ENCODE measurements at places on chromosomes 2 and 18. TPM values are rescaled to one million over a fixed set of nuclear protein-coding genes. Genes with fewer than 3 reads are reported as not detected.

The POTEJ gene
- total RNA-seq: 0.10 TPM

GRCh38 chr18:23532848-23533247, 29.5 kb downstream of the RMC1 start:
- DNase-seq: peak; percentile 37

GRCh38 chr2:168719446-168719845, 83.0 kb upstream of the NOSTRIN start:
- no peak for DNase-seq

GRCh38 chr18:13450289-13451212, 232.0 kb downstream of the LDLRAD4 start:
- no peak for DNase-seq

The PRKAG3 gene
- total RNA-seq: not detected

DNA sequence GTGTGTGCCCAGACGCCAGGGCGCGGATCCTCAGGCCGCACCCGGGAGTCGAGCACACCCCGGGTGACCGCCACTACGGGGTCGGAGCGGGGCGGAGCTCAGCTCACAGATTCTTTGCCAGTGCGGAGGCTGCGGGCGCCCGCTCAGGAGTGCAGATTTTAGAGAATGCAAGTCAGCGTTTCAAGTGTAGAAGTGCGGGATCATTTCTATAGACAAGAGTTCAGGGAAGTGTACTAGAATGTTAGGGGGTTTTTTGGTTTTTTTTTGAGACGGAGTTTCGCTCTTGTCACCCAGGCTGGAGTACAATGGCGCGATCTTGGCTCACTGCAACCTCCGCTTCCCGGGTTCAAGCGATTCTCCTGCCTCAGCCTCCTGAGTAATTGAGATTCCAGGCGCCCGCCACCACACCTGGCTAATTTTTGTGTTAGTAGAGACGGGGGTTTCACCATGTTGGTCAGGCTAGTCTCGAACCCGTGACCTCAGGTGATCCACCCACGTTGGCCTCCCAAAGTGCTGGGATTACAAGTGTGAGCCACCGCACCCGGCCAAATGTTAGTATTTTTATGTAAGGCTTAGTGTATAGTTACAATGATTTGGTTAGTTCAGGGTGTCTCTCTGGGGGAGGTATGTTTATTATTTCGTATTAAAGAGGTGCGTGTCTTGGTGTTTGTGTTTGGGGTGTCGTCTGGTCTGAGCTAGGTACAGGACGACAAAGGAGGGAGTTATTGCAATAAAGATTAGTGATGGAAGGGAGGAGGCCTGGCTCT, 619 bp upstream of the FAM168B start:
- no peak for DNase-seq

- DNase-seq: no peak
Observed at GRCh38 chr2:205051417-205051816, 506.1 kb downstream of the PARD3B start.

GRCh38 chr2:128755695-128756364, 437.2 kb upstream of the HS6ST1 start:
- no peak for DNase-seq

DNA sequence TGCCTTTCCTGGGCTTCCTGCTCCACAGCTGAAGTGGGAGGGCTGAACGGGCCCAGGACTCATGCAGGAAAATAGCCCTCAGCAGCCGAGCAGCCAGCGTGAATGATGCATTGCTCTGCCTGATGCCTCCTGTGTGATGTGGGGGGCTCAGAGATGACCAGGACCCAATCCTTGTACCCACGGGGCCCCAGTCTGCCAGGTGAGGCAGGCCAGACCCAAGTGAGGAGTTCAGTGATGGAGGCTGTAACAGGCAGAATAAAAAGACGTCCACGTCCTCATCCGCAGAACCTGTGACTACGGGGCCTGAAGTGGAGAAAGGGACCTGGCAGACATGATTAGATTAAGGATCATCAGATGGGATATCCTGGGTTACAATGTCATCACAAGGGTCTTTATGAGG, 194.9 kb upstream of the HDAC4 start:
- DNase-seq: no peak

GRCh38 chr2:74297950-74298349, 45.3 kb downstream of the SLC4A5 start:
- no peak for DNase-seq

GRCh38 chr2:73114273-73114867, 1.6 kb upstream of the RAB11FIP5 start:
- no peak for DNase-seq

GRCh38 chr18:44899832-44900231, 219.1 kb downstream of the SETBP1 start:
- no peak for DNase-seq

- no peak for DNase-seq
Observed at GRCh38 chr2:239061824-239062570, 214.1 kb downstream of the TWIST2 start.

DNA sequence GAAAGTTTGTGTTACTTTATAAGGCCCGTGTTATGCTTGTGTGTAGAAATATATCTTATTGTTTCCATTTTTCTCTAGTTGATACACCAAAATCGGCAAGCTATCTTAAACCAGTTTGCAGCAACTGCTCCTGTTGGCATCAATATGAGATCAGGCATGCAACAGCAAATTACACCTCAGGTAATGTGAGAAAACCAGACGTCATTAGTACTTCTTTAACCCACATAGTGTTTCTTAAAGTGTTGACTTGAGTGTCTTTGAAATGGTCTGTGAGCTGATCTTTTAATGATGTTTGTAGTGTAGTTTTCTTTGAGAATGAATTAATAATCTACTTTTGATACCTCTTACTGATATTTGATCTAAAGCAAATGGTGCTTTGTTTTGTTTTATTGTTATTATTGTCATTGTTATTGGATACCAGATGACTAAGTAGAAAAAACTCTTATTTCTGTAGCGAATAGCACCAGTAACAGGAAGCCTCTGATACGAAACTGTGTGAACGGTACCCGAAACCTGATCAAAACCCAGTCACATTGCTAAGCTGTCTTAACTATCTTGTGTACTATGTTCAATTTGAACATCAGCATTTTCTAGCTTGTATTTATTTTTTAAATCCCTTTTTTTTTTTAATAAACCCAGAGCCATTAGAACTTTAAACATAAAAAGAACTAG, 53.7 kb downstream of the PTRHD1 start:
- no peak for DNase-seq

The ADAM17 gene
- total RNA-seq: 44.0 TPM

DNA sequence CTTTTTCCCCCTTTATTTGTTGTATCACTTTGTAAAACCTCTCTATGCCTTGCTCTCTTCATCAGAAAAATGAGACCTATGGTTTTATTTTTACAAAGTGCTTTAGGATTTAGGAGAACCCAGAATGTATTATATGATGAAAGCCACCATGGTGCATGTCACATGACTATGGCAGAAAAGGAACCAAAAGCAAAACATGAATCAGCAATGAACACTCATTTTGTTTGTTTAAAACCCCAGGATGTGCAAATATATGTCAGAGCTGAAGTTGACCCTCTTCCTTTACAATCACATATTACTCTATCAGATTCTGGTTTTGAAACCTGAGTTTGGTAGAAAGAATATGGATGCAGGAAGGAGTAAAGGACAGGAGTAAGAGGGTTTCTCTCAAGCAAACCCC, 70.0 kb downstream of the FIGN start:
- no peak for DNase-seq

- no peak for DNase-seq
Observed at GRCh38 chr2:49192036-49192435, 37.7 kb upstream of the FSHR start.

- no peak for DNase-seq
Observed at GRCh38 chr2:23703037-23703582, 223.8 kb downstream of the ATAD2B start.

The ASPRV1 gene
- total RNA-seq: 3.1 TPM

GRCh38 chr2:113173542-113174375, at the start of gene PSD4:
TSS of gene PSD4 (plus strand) at chr2:113173971. CDS start at chr2:113182457, 8,486 bp downstream.
- DNase-seq: no peak

The SETBP1 gene
- total RNA-seq: 30.9 TPM

- no peak for DNase-seq
Observed at GRCh38 chr2:98378901-98379300, 32.6 kb downstream of the CNGA3 start.

- DNase-seq: no peak
Observed at GRCh38 chr2:98148595-98149332, 61.8 kb downstream of the VWA3B start.

DNA sequence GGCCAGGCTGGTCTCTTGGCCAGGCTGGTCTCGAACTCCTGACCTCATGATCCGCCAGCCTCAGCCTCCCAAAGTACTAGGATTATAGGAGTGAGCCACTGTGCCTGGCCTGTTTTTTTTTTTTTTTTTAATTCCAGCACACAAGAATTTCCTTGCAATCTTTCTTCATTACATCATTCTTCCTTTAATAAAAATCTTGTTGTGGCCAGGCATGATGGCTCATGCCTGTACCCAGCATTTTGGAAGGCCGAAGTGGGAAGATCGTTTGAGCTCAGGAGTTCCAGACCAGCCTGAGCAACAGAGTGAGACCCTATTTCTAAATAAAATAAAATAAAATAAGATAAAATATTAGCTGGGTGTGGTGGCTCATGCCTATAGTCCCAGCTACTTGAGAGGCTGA, 21.4 kb upstream of the PLEKHM3 start:
- no peak for DNase-seq

- no peak for DNase-seq
Observed at GRCh38 chr18:5513947-5514346, 29.9 kb downstream of the EPB41L3 start.

The NPHP1 gene
- 16.8 TPM for total RNA-seq

- peak; percentile 37 for DNase-seq
Observed at GRCh38 chr2:191184457-191184856, 33.7 kb upstream of the STAT4 start.

GRCh38 chr2:111045771-111046444, 74.8 kb upstream of the BCL2L11 start:
- DNase-seq: no peak

DNA sequence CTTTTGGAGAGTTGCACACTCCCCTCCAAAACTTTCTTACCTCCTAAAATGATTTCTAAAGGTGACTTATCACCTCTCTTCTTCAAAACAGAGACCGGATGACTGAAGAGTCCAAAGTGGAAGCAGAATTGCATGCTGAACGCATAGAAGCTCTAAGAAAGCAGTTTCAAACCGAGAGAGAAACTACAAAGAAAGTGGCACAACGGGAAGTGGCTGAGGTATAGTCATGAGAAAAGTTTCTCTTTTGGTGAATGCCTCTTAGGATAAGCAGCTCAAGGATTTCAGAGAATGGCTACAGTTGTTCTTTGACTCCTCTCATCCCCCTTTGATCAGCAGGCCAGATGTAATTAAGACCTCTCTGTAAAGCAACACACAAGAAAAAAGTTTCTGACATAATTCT, 73.6 kb downstream of the GTF3C3 start:
- DNase-seq: no peak

DNA sequence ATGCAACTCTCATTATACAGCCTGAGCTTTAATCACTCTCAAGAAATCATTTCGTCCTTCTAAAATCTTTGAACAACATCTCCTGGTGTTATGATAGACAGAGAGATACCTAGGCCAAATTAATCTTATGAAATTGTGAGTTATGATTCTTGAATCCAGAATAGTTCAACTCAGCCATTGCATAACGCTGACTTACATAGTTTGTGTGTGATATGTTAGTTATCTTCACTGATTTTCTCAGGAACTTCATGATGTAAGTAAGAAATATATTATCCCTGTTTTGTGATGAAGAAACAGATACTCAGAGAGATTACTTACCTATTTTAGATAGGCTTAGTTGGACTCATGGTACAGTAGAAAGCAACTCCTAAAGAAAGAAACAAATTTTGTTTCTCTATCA, 684.4 kb downstream of the ZEB2 start:
- no peak for DNase-seq

- DNase-seq: peak; percentile 23
Observed at GRCh38 chr2:241613017-241613780, 23.8 kb downstream of the THAP4 start.

DNA sequence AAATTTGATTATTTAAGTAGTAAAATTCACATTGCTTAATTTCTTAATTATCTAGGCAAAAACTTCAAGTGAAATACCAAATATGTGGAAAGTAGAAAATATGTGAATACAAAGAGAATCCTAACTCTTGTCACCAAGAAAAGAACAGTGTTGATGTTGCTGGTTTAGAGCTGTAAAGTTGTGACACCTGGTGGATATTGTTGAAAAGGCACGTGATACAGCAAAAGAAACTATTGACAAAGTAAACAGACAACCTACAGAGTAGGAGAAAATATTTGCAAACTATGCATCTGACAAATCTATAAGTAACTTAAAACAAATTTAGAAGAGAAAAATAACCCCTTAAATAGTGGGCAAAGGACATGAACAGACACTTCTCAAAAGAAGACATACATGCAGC, 25.6 kb upstream of the ZC3H15 start:
- DNase-seq: no peak

- no peak for DNase-seq
Observed at GRCh38 chr2:65370387-65371073, 61.9 kb downstream of the SPRED2 start.

DNA sequence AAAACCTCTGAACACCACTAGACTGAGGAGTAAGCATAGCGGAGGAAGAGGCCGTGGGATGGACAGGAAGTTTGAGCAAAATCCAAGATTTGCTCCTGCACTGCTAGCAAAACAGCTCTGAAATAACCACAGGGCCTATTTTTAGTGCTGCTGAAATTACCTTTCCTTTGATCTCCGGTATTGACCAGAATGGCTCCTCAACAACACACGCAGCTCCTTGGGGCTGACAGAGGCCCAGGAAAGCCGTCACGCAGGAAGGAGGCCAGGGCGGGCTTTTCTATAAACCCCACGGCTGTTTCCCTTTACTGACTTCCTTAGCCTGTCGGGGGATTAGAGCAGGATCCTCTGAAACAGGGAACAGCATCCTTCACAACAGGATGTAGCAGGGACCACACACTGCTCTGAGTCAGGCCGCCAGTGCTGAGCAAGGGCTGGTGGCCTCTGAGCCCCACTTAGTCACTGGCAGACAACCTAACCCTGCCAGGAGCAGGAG, 80.8 kb upstream of the LCLAT1 start:
- DNase-seq: no peak

Measured in spinal cord (tissue), 10 donors.